Fibroblast of skin of left quadriceps (primary cell): ENCODE measurements at places on chromosomes 7 and 10.

- no peak for DNase-seq
Observed at GRCh38 chr10:97243836-97244235, 48.6 kb downstream of the ARHGAP19 start.

DNA sequence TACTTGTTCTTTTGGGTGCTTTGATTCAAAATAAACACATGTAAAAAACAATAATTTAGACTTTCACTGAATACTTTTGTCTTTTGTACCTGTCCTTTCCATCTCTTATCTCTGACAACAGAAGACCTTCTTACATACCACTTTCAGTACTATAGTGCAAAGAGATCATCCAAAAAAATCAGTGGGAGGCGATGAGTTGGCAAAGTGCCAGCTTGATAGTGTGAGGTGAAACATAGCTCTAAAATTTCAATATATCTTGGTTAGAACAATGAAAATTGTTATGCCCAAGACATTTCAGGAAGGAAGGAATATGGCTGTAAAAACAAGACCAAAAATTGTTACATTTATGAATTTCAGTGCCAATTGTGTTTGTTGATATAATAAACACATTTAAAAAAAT lies 390.2 kb upstream of the COBL start:
- no peak for DNase-seq

DNA sequence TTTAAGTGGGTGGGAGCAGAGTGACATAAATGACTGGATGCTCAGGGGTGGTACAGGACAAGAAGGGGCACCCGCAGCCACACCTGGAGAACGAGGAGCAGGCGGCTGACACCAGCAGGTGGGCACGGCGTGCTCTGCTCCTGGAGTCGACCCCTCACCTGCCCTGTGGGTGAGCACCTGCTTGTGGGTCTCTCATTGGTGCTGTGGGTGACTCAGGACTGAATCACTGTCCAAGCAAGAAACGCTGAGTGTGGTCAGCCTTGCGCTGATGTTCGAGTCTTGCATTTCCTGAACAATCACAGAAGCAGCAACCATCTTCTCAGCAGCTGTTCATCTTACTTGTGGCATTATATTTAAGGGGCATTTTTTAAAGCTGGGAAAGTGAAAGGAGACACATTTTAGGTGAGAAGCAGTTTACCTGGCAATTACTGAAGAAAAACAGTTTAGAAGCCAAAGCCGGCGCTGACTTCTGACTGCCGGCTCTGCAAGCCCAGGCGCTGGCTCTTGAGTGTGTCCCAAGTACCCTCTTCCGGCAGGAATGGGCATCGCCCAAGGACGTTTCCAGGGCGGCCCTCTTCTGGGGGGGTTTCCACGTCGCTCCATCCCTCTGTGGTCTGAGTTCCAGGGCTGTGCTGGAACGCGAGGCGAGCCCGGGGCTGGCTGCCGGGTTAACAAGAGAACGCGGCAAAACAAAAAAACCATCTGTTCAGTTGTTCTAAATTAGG lies 145.2 kb upstream of the PFKP start:
- DNase-seq = no peak

GRCh38 chr7:158262284-158263109 lies 325.1 kb downstream of the PTPRN2 start:
- DNase-seq = no peak

DNA sequence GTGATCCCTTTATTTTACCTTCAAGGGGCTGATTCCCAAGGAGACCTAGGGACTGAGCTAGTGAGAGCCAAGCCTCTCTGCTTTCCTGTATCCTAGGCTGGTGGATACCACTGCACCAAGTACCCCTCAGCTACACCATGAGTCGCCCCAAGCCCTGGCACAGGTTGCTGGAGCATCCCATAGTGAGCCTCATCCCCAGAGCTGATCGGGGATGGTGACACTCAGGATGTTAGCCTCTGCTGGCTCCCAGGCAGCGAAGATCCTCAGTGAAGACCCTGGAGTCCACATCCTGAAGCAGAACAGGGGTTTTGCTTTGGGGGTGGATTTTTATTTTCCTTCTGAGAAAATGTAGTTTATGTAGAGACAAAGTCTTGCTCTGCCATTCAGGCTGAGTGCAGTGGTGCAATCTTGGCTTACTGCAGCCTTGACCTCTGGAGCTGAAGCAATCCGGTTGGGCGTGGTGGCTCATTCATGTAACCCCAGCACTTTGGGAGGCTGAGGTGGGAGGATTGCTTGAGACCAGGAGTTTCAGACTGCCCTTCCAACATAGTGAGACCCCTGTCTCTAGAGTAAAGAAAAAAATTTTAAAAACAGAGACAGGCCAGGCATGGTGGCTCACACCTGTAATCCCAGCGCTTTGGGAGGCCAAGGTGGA lies 12.5 kb upstream of the ZNF212 start:
- DNase-seq = no peak

DNA sequence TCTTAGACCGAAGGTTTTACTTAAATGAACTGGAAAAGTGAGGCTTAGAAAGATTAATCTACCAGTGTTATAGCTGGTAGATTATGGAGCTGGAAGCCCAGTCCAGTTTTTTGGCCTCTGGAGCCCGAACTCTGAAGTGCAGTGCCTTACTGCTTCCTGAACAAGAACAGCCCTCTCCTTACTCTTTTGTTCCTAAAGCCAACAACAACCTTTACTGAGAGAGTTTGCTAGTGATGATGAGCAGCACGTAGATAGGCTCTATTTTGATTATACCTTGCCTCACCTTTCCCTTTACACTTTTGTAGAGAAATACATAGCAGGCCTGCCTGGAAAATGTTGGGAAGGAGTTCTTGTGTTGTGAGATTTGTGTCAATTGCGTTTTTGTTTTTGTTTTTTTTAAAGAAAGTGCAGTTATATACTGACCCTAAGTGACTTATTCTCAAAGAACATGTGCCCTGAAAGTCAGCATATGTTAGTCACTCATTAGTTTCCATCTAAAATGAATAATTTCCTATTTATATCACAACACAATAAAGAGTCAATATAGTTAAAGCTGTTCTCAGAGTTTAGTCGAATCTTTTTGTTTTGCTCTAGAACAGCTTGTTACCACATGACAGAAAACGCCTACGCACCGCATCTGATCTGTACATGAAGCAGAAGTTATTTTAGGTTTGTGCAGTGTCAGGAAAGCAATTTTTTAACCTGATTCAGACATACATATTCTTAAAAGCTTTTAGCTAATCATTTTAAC lies 33.0 kb downstream of the PLEKHA1 start:
- no peak for DNase-seq

GRCh38 chr7:45582136-45582749 lies 8.1 kb downstream of the ADCY1 start:
- no peak for DNase-seq

- no peak for DNase-seq
Observed at GRCh38 chr7:129525225-129525862, 23.0 kb downstream of the SMKR1 start.

DNA sequence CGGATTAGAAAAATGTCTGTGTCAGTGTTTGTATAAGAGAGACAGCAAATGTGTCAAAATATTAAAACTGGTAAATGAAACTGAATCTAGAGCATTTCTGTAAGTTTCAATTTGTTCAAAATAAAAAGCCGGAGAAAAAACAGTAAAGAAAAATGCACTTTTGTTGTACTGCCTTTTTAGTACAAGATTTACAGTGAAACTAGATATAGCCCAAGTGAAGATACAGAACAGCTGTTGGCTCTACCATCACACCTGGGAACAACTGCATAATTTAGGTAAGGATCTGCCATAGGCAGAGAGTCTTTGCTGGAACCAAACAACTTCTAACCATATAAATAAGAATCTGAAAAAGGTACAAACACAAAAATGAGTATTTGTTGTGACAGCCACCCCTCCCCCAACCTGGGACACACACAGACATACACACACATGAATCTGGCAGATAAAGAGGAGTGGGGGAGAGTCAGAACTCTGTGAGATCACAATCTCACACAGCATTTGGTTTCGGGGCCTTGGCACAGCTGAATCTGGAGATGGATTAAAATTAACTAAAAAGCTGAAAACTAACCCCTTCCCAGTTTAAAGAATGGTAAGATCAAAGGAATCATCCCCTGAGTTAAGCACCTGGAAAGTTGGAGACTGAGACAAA lies 54.8 kb downstream of the DPY19L1 start:
- no peak for DNase-seq

- DNase-seq = no peak
Observed at GRCh38 chr7:109343678-109344077, 774.0 kb downstream of the DNAJB9 start.

DNA sequence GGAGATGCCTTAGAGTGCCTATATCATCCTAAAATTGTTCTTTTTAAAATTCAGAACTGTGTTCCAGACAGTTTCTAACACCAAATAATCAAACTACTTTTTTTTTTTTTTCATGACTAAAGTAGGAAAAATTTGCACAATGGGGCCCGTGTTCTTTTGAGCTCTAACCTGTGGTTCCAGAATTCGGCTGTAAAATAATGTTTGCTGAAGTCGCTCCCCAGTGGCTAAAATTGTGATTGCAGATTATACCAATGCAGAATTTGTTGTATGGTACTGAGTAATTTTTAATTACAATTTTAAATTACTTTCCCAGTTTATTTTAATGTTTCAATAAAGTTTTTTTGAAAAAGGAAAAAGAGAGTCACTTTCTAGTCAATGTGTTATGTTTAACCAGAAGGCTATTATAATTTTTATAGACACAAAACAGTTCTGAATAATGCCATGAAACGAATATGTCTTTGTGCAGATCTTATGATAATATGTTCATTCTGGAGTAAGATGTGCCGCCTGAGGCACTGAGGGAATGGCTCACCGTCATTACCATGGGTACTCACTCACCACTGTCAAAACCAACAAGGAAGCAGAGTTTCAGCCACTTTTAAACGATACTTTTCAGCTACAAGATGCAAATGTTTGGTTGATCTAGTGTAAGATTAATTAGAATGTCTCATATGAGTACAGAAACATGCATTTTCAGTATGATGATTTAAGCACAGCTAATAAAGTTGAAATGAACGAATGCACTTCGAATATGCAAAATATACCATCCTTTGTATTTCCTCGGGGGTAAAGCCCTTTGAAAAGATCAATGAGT lies 173.6 kb downstream of the PRKCQ start:
- no peak for DNase-seq

- DNase-seq = no peak
Observed at GRCh38 chr10:71663311-71663710, 56.3 kb downstream of the C10orf105 start.

- no peak for DNase-seq
Observed at GRCh38 chr7:94042381-94042780, 38.2 kb upstream of the BET1 start.

DNA sequence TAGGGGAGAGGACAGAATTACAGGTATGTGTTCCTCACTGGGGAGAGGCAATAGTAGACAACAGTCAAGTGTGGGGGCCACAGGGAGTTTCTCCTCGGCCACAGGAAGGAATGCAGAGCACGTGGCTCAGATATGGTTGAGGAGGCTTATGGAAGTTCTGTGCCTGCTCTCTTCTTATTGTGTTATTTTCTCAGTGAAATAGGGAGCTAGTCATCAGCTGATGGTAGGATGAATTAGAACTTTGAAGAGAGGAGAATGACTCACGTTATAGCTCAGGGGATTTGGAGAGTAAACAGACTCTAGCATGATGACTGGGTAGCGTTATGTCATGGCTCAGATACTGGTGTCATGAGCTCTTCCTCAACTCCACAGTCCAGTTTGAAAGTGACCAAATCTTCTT lies 308.3 kb upstream of the IGFBP3 start:
- peak; percentile 65 for DNase-seq

GRCh38 chr10:95035332-95036295 lies 33.7 kb downstream of the CYP2C8 start:
- no peak for DNase-seq

- DNase-seq = peak; percentile 32
Observed at GRCh38 chr7:48182718-48183369, 11.6 kb downstream of the ABCA13 start.

DNA sequence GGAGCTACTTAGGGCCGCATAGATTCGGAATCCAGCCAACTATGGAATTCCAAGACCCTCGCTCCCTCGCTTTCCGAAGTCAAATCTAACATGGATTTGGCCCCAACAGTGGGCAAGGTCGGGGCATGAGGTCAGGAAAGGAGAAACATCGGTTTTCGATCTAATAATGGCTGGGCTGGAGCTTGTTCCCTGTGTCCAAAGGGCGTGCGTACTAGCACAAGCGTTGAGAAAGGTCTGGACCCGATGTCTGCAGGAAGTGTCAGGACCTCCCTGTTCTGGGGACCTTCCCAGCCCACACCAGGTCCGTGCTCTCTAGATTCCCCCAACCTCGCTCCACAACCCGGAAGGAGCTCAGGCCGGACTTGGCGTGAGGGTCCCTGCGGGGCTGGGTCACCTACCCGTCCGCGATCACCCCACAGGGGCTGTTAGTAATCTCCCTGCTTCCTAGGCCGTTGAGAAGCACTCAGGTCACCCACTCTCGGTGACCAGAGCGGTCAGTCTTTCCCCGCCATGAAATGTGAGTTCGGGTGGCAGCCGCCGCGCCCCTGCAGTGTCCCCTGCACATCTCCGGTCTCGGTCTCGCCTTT lies 4.8 kb downstream of the FEZF1 start:
- DNase-seq = no peak
